ENCODE measurements at places on chromosomes 5 and 9.
A peak's percentile ranks its signal among the peaks of the same experiment; 100 is the strongest.

GRCh38 chr5:126615286-126615685, 14.5 kb downstream of the PHAX start:
- no peak for DNase-seq

DNA sequence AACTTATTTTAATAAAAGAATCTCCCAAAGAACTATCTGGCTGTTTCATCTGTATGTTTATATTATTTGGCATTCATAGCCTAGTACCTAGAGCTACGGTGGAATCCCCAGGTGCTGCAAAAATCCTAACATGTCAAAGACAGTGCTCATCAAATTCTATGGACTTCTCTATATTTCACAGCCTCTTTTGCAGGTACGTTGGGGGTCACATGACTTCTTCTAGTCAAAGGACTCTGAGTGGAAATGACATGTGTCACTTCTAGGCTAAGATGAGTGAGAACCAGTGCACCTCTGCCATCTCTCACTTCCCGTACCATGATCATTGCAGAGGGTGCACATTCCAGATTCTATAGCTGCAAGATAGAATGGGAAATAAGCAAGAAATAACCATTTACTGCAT, 72.5 kb upstream of the PTGER4 start:
- no peak for DNase-seq

DNA sequence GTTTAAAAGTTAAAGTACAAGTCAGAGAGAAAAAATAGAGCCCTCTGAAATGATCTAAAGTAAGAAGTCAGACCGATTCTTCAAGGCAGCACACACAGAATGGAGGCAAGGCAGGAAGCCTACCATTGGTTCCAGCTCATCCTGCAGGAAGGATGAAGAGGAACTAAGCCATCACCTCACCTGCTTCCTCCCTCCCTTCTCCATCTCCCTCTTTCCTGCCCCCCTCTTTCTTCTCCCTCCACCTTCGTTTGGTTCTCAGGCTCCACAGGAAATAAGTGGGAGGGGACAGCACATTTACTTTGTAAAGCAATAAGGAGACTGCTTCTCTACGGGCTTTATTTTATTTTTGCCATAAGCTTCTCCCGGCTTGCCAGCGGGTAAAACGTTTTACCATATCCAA, 213.4 kb downstream of the TRIM32 start:
- no peak for DNase-seq

GRCh38 chr5:125835293-125836172, 587.7 kb upstream of the GRAMD2B start:
- no peak for DNase-seq

DNA sequence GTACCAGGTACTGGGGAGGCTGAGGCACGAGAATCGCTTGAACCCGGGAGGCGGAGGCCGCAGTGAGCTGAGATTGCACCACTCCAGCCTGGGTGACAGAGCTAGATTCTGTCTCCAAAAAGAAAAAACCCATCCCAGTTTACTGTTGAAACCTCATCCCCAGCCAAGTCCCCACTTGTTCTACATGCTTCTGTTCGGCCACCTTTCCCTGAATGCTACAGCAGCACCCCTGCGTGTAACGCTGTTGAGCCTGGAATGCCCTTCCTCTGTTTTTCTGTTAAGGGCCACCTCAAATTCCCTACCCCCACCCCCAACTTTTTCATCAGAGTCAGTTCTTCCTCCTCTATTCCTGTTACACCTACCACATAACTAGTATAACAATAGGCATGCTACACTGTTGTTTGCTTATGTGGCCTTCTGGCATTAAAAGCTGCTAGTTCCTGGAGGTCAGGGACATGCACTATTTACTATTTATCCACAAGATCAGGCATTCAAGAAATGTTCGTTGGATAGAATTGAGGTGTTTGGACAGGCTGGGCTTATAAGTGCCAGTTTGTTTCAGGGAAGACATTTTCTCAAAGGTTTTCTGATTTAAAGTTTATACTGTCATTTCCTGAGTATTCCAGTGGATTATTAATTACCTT, 47.1 kb upstream of the C5orf47 start:
- DNase-seq: no peak

DNA sequence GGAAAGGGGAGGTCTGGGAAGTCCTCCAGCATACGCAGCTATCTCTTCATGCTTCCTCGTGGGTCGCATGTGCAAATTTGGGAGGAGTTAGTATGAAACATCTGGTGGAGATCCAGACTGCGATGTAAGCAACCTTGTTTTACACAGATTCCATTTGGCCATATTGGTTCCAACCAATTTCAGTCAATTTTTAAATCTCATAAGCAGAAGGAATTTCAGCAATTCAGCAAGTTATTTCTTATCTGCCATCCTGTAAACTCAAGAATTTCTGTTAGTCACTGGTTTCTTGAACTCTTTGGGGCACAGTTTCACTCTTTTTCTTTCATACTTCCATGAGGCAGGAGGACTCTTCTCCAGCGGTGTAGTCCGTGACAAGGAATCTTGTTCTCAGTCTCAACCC, 130.4 kb upstream of the CLINT1 start:
- no peak for DNase-seq

DNA sequence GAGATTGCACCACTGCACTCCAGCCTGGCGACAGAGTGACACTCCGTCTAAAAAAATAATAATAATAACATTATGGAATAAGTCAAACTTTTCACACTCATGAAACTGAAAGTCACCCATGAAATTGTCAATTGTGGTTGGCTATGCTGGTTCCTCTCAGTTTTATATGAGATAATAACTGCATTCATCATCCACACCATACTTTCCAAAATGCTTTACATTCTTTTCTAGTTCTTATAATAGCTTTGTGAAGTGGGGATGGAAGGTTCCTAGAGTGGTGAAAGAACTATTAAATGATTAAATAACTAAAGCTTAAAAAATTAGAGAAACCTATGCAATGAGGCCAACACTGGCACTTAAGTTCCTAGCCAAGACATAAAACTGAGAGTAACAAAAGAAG, 12.6 kb upstream of the ASPN start:
- DNase-seq: no peak

DNA sequence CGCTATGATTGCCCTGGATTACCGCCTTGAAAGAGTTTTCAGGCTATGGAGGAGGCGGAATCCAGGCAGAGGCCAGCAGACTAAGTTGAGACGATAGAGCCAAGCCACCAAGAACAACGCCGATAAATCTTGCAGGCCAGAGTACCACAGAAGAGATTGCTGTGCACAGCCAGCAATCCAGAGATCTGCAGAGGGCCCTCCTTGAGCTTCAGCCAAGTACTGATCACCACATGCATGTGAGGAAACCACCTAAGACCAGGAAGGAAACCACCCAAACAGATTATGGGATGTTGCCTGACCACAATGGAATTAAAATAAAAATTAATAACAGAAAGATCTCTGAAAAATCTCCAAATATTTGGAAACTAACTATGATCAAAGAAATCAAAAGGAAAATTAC, 74.9 kb downstream of the GCNT4 start:
- no peak for DNase-seq

DNA sequence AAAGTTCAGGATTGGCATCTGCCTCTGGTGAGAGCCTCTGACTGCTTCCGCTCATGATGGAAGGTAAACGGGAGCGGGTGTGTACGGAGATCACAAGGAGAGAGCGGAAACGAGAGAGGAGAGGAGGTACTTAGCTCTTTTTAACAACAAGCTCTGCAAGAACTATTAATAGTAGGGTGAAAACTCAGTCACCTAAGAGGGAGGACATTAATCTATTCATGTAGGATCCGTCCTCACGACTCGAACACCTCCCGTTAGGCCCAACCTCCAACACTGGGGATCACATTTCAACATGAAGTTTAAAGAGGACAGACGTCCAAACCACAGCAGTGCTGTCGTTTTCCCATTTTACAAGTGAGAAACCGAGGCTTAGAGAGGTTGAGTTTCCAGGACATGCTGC, 173.7 kb downstream of the SLC28A3 start:
- DNase-seq: no peak

DNA sequence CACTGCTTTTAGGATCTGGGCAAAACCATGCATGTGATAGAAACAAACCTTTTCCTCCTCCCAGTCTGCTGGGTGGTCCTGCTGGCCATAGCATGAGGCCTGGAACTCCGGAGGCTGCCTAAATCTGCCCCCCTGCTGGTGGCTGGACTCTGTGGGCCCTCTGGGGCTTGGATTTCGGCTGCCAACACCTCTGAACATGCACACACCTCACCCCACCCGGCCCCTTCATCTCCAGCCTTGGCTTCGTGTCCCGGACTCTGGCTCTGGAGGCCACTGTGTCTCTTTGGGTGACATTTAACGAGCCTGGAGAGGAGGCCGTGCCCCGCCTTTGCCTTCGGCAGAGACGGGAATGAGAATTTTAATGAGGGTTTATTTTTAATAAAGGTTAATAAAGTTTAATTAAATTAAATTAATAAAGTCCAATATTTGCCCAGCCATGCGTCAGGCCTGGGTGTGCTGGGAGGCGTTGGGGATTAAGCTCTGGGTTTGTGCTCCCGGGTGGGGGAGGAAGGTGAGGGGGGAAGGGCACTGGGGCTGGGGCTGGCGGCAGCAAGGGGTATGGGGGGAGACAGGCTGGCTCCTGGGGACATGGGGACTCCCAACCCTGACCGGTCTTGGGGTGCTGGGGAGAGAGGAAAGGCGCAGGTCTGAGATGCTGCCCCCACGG, 251.8 kb downstream of the PBX3 start:
- no peak for DNase-seq

- DNase-seq: peak; percentile 51
Measured at GRCh38 chr9:116391306-116391900, 237.8 kb downstream of the PAPPA start.

- DNase-seq: no peak
Measured at GRCh38 chr9:12774861-12775678, at the start of gene LURAP1L. LURAP1L (plus strand) TSS chr9:12775020; CDS start chr9:12775716, 696 bp downstream.

DNA sequence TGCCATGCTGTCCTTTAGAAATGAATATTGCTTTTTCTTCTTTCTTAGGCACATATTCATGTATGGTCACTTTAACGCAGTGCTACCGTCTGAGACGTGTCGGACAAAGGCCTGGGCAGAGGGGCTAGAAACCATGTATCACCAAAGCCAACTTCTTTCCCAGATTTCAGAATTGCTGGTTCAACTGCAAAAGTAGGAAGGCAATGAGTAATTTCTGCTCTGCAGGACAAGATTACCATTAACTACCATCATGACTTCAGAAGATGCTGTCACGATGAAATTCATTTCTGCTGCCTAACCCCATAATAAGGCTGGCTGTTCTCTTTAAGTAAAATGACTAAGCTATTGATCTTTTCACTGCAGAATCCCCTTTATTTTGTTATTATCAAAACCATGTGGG, 306.7 kb downstream of the PDE4D start:
- no peak for DNase-seq

DNA sequence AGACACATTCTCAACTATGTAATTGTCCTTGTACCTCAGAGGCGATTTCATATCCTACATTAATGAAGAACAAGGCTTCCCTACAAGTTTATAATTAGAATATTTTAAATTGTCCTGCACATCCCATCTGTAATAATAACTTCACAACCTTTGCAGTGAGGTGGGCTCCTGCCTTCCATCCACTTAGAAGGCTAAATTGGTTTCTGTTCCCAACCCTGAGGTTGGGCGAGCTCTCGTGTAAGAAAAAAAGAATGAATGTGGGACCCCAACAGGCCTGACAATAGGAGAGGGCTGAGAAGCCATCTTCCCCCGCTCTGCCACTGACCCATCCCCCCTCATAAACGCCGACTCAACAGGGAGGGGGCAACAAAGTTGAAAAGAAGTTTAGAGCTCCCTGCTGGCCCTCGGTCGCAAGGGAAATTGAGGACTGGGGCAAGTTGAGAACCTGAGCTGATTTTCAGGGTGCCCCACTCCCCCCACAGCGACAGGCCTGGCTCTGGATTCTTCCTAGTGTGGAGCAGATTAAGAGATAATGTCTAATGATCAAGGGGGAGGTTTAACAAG, 9.4 kb downstream of the BARHL1 start:
- no peak for DNase-seq

GRCh38 chr9:12801663-12802062, 26.8 kb downstream of the LURAP1L start:
- DNase-seq: no peak

DNA sequence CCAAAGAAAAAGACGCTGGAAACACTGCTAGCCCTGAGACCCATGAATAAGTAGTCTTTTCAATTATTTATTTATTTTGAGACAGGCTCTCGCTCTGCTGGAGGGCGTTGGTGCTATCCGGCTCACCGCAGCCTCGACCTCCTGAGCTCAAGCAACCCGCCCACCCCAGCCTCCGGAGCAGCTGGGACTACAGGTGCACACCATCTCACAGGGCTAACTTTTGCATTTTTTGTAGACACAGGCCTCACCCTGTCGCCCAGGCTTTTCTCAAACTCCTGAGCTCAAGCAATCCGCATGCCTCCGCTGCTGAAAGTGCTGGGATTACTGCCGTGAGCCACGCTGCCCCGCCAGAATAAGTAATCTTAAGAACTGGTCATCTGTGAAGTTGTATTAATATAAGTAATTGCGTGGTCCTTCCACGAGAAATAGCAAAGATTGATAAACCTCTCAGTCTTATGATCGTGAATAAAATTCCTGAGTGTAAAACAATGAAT, 1.6 kb downstream of the ANXA2R start:
- no peak for DNase-seq

GRCh38 chr9:121075251-121076036, 689 bp downstream of the CNTRL start:
- DNase-seq: no peak

DNA sequence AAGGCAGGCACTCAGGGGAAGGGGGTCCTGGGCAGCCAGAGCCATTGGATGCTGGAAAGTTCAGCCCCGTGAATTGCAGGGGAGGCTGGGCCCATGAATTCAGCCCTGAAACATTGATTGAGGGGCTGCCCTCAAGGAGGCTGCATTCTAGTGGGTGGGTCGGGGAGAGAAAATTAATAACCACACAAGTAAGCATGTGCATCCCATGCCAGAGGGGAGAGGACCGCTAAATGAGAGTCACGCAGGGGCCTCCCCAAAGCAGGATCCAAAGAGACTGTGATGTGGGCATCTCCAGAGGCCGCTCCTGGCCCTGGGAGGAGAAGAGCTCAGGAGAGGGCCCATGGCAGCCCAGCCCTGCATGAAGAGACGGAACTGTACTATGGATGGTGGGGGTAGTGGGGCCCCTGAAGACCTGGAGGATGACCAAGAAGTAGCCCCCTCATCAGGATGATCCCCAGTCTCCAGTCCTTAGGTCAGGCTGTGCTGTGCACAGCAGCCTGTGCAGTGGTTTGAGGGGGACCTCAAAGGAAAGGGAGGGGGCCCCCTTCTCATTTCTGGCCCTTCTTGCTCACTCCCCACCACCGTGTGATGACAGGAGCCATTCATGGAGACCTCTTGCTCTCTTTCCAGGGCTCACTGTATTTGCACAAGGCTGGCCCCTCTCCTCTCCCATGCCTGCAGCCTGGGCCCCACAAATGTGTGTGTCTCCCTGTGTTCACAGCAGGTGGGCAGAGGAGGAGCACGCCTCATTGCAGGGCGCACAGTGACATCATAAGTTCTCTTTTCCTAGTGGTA, 233.6 kb upstream of the IRX1 start:
- no peak for DNase-seq

- no peak for DNase-seq
Measured at GRCh38 chr5:71924980-71925379, 182.3 kb upstream of the MAP1B start.

- DNase-seq: no peak
Measured at GRCh38 chr5:5902678-5903646, 475.4 kb downstream of the MED10 start.

- no peak for DNase-seq
Measured at GRCh38 chr9:106726070-106726815, 136.7 kb upstream of the ZNF462 start.
